ENCODE measurements at places on chromosomes 4 and X.

DNA sequence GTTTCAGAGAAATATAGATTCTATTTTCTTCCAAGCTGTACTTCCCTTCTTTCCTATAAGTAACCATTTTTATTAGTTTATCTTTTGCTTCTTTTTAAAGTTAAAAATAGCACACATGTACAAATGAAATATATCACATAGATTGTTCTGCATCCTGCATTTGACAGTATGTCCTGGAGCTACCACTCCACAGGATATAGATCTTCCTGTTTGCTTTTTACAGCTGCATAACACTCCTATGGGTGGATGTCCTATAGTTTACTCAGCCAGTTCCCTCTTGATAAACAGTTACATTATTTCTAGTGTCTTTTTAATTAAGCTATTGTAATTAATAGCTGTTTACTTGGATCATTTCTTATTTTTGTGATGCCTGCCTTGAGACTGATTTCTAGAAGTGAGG, 301.6 kb upstream of the DDX53 start:
- DNase-seq: no peak

GRCh38 chr4:101158134-101158482, 189.2 kb downstream of the PPP3CA start:
- DNase-seq: no peak

DNA sequence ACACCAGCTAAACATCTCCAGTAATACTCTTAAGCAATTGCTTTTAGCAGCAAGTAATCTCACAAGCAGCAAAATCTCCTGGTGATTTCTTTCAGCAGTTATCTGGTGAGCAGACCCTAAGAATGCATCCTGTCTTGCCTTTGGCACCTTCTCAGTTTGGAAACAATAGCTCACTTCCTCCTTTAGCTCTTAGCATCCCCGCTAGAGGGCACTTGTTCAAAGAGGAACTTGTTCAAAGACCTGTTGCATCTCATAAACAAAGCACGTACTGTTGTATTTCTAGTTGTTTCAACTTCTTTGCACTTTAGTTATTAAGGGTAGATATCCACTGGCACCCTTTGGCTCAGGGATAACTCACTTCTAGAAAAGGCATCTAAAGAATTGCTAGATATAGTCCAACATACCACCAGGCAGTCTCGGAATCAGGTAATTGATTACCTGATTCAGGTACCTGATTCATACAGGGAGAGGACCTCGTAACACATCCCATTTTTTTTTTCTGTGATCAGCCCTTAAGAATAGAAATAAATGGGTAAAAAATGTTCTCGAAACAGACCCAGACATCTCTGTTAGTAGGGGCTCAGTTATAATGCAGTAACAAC, 81.9 kb upstream of the QRFPR start:
- DNase-seq: peak; percentile 59

DNA sequence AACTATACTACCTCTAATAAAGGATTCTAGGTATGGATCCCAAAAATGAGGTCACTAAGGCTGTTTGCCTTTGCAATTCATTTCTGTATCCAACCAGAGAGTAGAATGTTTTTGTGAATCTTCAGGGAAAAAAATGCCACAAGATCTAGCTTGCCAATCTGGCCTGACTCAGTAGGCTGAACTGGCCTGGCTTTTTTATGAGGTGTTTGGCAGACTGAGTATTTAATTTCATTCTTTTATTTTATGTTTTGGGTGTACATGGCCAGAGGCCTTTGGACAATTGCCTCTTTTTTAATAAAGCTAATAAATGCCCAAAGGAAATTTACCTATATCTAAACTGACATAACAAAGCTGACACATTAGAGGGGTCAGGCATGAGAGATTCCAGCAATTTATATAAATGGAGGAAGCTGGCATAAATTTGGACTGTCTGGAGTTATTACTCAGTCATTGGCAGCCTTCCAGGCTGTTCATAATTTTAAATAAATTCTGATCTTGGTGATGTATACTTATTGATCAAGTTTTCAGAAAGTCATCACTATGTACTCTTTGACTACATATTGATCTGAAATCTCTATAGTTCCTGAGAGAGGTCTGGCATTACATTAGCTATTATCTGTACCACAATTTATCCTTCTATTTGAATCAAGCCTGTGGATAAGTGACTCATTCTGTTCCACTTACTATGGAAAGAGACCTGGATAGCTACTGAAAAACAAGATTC, 376.4 kb upstream of the NOCT start:
- DNase-seq: no peak
